IMR-90 (cell line): ENCODE measurements at places on chromosomes 3 and 15.

DNA sequence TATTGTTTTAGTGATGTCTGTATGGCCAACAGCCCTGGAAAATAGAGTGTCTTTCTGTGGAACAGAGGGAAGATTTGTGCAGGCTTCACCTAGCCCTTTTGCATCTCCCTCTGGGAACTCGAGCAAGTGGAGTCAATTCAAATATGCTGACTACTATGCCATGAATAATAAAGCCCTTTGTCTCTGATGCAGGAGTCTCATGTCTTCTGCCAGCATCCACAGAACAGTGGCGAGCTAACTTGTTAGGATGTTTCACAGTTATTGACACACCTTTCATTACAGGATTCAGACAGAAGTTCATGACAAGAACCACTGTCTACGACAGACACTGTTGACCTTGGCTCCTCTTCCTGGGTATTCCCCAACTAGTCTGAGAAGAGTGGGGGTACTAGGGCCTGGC lies 15.6 kb upstream of the CCDC54 start:
- no peak for DNase-seq

DNA sequence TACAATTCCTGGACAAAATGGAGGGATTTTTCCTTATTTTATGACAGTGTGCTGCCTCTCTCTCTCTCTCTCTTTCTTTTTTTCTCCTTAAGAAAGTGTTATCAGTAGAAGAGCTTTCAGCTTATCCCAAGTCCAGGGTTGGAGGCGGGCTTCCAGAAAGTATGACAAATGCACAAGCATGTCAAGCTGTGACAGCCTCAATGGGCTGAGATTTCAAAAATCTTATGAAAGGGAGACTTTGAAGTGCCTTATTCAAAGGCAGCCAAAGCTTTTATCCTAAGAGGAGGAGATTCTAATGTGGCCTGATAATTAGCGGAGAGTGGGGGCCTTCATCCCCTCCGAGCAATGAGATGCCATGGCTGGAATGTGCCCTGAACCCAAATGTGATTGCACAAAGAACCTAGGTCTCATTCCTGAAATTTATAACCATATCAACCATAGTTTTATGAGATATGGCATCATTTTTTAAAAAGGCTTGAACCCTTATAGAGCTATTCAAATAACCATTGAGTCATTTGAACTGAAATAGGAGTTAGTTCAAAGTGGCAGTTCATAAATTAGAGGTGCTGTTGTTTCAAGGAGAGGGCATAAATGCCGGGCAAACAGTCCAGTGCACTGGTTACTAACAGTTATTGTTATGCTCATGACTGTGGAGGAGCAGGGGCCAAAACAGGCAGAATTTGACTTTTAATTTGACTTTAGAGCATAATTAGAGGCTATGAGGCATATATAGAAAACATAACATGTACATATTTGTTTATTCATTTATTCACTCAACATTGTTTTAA lies 261.6 kb upstream of the THRB start:
- no peak for DNase-seq

GRCh38 chr15:97684249-97684648 lies 276.3 kb upstream of the ARRDC4 start:
- no peak for DNase-seq

DNA sequence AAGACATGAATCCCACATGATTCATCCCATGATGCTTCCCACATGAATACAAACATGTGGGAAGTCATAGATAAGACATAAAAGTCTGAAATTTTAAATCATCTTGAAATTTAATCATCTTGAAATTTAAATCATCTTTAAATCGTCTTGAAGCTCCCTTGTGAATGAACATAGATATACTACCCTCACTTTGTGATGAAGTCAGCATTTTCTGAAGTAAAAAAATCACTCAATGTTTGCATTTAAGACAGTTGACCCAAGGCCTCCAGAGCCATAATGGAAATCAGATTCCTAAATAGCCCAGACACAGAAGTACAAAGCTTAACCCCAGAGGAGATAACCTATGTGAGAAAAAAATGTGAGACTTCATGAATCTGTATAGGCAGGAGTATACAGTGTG lies 279.4 kb downstream of the ZBBX start:
- DNase-seq: no peak

- no peak for DNase-seq
Measured at GRCh38 chr3:169432708-169433432, 230.6 kb downstream of the MECOM start.

GRCh38 chr15:73996939-73997338 lies 2.4 kb downstream of the PML start:
- DNase-seq: no peak

DNA sequence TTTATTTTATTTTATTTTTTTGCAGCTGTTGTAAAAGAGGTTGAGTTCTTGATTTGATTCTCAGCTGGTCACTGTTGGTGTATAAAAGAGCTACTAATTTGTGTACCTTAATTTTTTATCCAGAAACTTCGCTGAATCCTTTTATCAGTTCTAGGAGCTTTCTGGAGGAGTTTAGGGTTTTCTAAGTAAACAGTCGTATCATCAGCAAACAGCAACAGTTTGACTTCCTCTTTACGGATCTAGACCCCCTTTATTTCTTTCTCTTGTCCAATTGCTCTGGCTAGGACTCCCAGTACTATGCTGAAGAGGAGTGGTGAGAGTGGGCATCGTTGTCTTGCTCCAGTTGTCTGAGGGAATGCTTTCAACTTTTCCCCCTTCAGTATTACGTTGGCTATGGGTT lies 165.8 kb upstream of the KCNMB2 start:
- no peak for DNase-seq

GRCh38 chr3:80663426-80663825 lies 895.6 kb upstream of the ROBO1 start:
- no peak for DNase-seq

GRCh38 chr3:4681301-4681700 lies 188.2 kb downstream of the ITPR1 start:
- no peak for DNase-seq

DNA sequence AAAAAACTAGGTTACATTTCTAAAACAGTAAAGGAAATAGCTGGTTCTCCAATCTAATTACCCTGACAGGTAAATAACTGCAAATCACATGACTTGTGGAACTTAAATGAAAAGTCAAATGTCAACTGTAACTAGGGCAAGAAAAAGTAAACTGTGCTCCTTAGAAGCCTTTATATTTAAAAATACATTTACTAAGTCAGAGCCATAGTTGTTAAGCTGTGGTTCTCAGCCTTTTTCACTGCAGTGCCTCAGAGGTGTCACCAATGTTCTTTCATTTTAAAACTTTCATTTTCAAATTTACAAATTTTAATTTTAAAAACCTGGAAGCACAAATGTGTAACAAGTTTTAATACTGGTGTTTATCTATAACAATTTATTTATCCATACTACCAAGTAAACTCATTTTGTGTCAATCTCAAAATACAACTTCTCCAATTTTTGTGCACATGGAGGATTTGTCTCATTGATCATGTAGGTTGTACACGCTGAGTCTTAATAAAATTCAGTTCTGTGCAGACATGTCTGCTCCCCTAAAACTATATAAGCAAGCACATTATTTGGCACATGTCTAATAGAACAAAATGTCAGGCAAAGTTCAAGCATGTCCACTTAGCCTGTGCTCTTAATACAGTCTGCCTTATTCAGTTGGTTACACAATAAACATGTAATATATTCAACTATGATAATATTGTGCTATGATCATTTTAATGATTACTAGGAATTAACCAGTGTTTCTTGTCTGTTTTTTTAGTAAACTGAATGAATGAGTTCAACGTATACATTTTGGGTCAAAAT lies 70.4 kb downstream of the DLG1 start:
- DNase-seq: no peak

DNA sequence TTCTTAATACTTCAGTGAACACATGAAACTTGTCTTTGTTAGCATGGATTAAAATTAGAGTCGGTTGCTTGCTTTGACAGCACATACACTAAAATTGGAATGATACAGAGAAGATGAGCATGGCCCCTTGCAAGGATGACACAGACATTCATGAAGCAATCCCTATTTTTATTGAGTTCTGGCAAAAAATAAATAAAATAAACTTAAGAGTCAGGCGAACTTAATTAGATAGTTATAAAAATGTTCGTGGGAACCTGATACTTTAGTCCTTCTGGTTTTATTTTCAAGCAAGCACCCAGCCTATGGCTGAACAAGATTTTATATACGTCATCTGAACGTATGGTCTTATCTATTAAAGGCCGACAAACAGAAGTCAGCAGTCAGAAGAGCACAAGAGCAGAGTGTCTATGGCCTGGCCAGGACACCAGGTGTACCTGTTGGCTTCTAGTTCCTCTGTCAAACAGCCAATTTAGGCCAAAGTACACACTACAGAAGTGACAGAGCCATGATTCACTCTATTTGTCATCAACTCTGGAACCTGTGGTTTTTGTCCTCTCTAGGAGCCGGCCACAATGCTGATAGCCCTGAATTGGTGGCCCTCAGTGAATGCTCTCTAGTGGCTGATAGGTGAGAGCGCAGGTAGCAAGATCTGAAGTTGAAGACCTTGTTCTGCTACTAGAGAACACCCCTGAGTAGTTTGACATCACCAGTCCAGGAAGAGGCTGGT lies 64.3 kb downstream of the LEO1 start:
- DNase-seq: peak; percentile 42

DNA sequence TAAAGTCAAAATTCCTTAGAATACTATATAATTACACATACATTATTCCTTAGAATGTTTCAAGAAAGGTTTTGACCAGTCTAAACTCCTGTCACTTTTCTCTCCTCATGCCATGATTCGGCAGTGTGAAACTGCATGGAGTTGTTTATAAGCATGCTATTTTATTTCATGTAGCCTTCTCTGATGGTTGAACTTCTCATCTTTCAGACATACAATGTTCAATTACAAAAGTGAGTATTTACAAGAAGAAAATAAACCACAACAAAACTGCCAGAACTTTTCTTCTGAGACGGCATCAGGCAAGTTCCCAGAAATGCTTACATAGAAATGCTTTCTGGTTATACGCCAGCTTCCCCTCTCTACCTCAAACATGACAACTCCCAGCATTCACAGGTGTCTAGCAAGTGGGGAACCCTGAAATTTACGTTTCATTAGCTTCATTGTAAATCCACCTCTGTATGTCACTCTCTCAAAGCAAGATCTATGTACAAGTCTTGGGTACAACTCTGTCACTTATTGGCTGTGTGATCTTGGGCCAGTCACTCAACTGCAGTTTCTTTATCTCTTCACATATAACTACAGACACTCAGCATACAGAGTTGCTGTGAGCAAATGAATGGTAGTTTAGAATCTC lies 42.7 kb downstream of the HDGFL3 start:
- no peak for DNase-seq

- no peak for DNase-seq
Measured at GRCh38 chr3:64763980-64764379, 76.2 kb upstream of the ADAMTS9 start.

DNA sequence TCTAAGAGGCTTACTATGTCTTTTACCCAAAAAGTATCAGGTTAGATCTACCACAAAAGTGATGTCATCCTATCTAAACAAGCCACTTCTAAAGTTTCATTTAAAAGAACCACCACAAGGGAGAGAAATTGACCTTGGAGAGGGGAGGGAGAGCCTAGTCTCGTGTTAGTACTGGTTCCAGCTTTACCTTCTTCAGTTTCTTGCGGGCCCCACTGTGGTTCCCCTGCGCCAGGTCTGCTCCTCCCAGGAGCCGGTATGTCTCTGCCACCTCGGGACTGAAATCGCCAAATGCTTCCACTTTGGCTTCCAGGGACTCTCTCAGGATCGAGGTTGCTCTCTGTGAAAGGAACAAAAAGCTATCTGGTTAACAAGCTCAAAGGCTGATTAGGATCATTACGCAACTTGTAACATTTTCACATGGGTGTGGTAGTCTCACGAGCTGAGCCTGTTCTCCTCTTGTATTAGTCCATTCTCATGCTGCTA lies 51.1 kb downstream of the SYNM start:
- peak; percentile 65 for DNase-seq

GRCh38 chr3:63232764-63233396 lies 45.2 kb upstream of the SYNPR start:
- peak; percentile 5 for DNase-seq

GRCh38 chr3:11140713-11141104 lies 13.6 kb upstream of the HRH1 start:
- no peak for DNase-seq

- no peak for DNase-seq
Measured at GRCh38 chr3:72280876-72281275, 495.9 kb upstream of the PROK2 start.

GRCh38 chr15:63436872-63437375 lies 55.3 kb upstream of the CA12 start:
- DNase-seq: peak; percentile 84

DNA sequence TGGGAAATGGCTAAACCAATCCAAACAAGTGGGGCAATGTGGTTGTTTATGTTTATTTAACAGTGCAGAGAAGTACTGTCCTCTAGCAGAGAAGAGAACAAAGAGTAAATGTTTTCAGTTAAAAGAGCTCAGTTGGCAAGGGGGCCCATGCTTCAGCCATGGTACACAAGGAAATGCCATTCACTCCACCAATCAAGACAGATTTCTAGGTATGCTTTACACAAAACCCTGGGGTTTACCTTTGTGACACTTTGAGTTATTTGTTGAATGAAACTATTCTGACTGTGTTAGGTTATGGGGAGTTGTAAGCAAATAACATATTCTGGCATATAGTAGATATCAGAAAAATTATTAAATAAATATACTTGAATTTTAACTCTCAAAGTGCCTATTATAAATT lies 228.5 kb upstream of the MME start:
- DNase-seq: no peak

GRCh38 chr3:54215521-54215920 lies 93.2 kb downstream of the CACNA2D3 start:
- no peak for DNase-seq

DNA sequence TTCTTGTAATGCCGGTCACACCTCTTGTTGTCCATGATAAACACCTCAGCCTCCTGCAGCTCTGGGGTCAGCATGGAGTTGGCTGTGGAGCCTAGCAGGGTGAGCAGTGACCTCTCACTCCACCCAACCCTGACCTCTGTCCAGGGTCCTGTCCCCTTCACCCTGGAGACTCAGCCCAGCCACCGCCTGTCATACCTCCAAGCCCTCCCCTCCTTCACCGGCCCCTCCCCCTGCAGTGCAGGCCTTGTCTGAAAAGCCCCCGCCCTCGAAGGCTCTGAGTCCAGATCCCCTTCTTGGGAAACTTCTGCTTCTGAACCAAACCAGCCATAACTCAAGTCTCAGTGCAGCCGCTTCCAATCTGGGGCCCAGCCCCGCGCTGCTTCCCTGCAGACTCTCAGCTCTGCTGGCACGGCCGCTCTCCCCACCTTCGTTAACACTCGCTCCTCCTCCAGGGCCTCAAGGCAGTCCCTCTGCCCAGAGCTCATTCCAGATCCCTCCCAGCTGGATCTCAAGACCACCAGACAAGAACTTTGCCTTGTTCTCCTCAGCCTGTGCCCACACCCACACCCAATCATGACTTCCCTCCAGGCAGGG lies 25.4 kb upstream of the PRSS50 start:
- DNase-seq: no peak

DNA sequence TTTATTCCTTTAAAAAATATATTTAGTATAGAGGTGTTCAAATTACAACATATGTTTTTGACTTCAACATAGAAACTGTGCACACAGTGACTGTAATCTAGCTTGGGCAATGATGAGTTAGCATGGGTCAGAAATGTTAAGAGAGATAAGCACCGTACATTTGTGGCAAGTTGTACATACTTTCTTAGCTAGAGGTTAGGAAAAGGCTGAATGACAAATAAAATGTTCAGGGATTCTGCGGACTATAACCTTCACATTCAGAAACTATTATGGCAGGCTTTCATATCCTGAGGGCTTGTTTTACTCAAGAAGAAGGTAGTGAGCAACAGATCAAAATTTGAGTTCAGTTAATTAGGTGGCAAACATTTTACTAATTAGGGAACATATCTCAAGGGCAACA lies 379.7 kb upstream of the EPHA6 start:
- DNase-seq: no peak
